ENCODE measurements at places on chromosomes 5 and 9.
A peak's percentile ranks its signal among the peaks of the same experiment; 100 is the strongest.

DNA sequence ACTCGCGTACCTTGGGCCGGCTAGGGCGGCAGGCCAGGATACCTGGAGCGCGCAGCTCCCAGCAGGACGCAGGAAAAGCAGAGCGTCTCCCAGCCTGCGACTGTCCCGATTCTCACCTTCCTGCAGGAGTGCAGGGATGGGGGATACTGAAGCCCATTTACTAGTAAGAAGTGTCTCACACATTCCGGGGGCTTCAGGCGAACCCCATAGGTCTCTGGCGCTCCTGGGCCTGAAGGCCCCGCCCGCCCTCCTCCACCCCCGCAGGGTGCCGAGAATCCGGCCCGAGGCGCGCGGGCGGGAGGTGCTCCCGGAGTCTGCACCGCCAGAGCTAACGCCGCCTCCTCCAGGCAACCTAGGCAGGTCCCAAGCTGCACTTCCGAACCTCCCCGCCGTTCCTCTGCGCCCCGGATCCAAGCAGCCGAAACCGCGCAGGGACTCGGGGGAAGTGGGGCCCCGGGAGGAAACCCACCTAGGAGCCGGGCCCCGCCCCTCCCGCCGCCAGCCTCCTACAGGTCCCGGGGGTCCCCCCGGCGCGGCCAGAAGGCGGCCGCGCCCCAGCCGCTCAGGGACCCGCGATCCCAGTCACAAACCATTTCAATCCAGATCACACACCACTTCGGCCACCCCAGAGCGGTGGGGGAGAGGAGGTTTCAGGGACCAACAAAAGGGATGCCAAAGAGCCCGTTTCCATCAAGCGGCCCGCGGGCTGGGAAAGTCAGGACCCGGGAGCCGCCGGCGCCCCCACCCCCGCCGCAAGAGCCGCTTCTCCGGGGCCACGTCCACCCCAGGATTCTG, 1.2 kb downstream of the ROR2 start:
- DNase-seq, result peak; percentile 46

GRCh38 chr5:121741156-121741555, 110.5 kb upstream of the FTMT start:
- DNase-seq, result no peak

- DNase-seq, result no peak
Measured at GRCh38 chr5:100828898-100829356, 74.2 kb downstream of the ST8SIA4 start.

- no peak for DNase-seq
Measured at GRCh38 chr9:758146-758545, 83.4 kb upstream of the DMRT1 start.

- DNase-seq, result no peak
Measured at GRCh38 chr9:128187361-128187760, 4.0 kb downstream of the CIZ1 start.

GRCh38 chr9:116163293-116164055, 9.9 kb downstream of the PAPPA start:
- no peak for DNase-seq
